ENCODE measurements at places on chromosomes 7 and 10.

- no peak for DNase-seq
Observed at GRCh38 chr7:114981323-114981722, 59.4 kb downstream of the MDFIC start.

- no peak for DNase-seq
Observed at GRCh38 chr10:71285180-71285545, 33.9 kb upstream of the SLC29A3 start.

- no peak for DNase-seq
Observed at GRCh38 chr7:129332254-129333035, 101.8 kb upstream of the STRIP2 start.

DNA sequence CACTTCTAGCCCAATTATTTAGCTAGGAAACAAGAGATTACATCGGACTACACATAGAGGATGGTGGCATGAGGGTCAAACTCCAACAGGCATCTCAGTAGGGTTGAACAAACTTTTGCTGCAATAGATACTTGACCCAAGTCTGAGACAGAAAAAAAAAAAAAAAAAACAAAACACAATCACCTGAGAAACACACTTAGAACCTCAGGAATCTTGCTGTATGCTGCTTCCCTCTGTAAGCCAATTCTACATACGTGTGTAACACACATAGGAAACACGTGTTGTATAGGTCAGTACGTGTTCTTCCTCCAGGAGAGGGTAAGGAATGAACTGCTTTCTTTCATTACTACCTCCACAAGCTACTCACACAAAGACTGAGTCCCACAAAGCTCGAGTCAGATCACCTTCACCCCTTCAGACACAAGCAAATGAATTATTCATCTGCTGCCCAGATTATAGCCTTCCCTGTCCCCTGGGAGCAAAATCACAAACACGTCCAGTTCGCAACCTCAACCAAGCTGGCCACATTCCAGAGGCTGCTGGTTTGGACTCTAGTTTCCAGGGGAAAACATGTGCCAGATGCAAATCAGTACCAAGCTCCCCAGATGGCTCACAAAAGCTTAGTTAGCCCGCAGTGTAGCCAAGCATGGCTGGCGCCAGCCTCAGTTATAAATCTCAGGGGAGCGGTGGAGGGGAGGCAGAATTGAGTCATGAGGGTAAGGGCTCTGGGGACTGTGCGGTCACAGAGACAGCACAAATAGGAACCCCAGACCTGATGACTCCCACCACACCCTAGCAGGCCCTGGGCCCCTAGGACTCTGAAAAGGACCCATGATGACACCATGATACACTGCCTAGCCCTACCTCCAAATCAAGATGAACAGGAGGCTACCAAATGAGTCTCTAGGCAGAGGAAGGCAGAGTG is 15.1 kb downstream of the PSAP start:
- no peak for DNase-seq

GRCh38 chr10:78171633-78172400 is 138.2 kb downstream of the RPS24 start:
- DNase-seq: no peak

DNA sequence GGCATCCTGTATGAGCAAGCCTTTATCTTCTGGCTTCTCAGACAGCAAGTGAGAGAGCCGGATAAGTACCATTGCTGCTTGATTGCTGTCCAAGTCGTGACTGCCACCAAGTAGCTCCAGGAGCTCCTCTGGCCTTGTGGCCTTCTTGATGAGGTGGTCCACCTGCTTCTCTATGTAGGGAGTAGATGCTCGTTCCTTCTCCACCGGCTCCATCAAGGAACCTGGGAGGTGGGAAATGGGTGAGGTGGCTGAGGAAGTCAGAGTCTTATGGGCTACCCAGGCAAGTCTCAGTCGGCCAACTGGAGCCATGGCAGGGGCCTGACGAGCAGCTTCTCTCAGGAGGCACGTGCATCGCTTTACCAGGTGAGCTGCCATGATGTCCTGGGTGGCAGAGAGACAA is 2.6 kb downstream of the TBRG4 start:
- no peak for DNase-seq

DNA sequence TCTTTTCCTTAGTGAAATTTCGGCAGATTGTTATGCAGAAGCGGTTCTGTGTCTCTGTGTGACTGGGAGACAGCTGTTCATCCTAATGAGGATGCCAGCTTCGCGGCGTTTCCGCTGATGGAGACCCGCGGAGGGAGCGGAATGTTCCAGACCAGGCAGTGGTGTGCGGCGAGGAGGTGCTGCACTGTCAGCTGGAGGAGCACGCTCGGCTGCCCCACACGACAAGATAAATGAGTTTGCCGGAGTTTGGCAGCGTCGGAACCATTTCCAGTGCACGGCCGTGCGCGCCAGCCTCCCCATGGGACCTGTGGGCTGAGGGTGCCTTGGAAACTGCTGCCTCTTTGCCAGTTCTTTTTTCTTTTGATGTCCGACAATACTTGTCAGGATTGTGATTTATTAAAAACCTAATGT is 64.6 kb downstream of the WDR37 start:
- no peak for DNase-seq

DNA sequence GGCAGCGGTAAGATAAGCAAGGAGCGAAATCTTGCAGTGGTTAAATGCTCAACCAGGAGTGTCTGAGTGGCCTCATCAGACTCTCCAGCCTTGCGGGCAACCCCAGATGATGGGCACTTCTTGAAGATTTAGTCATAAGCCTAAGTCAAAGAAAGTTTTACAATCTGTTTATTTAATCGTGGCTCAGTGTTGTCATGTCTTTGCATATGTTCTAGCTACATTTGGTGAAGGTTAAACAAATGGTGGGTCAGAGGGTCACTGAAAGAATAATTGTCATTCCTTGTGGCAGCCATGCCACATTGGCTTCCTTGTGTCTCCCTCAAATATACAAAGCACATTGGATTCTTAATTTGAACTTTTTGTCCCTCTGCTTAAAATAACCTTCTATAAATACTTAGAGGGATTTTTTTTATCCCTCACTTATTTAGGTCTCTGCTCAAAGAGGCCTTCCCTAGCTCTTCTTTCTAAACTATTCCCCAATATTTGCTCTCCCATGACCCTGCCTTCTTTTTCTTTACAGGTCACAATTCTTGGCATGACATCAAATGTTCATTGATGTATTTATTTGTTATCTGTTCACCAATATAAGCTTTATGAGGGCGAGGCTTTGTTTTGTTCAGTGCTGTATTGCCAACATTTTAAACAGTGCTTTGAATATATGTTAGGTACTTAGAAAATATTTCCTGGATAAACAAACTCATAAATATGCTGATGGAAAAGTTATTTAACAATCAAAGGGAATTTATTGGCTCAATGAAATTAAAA is 68.7 kb downstream of the NEUROD6 start:
- DNase-seq: no peak

- DNase-seq: no peak
Observed at GRCh38 chr10:97849103-97849686, 448 bp upstream of the GOLGA7B start.

DNA sequence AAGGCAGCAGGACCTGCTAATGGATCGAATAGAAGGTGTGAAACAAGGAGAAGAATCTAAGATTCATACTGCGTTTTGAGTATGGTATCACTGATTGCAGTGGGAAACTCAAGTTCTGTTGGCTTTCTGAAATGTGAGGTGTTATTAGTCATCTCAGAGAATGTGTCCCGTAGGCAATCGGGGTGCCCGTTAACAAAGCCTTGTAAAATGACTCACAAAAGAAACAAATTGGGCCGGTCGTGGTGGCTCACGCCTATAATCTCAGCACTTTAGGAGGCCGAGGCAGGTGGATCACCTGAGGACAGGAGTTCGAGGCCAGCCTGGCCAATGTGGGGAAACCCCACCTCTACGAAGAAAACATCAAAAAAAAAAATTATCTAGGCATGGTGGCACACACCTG is 118.2 kb upstream of the C7orf33 start:
- DNase-seq: no peak

- DNase-seq: no peak
Observed at GRCh38 chr10:130751106-130751840, 560.2 kb downstream of the TCERG1L start.

DNA sequence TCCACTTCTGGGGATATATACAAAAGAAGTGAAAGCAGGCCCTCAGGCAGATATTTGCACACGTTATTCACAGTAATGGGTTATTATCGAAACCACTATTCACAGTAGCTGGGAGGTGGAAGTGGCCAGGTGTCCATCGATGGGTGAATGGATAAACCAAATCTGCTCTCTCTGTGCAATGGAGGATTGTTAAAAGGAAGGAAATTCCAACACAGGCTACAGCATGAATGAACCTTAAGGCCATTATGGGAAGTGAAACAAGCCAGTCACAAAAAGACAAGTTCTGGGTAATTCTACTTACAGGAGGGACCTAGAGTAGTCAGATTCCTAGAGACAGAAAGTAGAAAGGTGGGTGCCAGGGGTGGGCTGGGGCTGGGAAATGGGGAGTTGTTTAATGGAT is 48.5 kb upstream of the BHLHA15 start:
- no peak for DNase-seq
